ENCODE measurements at places on chromosomes 2 and 18.

GRCh38 chr2:9753276-9753600 is 90.0 kb upstream of the TAF1B start:
- peak; percentile 27 for DNase-seq

- DNase-seq, result no peak
Measured at GRCh38 chr2:204336153-204336744, 209.0 kb upstream of the PARD3B start.

DNA sequence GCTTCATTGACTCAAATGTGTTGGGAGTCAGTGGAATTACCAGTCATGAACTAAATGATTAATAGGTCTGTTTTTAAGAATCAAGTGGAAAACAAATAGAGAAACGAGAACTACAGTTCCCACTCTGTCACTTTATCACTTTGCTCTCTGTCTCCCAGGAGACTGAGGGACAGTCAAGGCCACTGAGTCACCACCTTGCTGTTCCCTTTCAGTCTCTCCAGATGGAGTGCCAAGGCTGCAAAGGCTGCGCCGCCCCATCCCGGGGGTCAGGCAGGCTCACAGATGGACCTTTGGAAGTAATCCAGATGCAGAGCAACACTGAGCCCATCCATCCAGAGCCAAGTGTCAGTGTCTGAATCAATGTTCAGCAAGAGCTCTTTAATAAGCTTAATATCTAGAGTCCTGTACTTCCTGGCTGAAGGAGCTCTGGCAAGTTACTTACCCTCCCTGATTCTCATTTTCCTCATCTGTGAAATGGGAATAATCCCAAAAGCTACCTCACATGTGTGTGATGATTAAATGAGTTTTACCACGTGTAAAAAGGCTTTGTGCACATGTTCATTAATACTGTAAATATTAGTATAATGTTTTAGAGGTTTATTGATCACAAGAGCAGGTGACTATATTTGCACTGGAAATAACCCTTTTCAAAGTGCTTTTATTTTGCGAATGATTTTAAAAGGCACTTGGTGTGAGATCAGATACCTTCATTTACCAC is 43.0 kb upstream of the EFEMP1 start:
- no peak for DNase-seq

GRCh38 chr2:185208261-185208660 is 530.3 kb upstream of the FSIP2 start:
- DNase-seq, result no peak

GRCh38 chr18:12589448-12589847 is 68.5 kb downstream of the SPIRE1 start:
- no peak for DNase-seq

- DNase-seq, result no peak
Measured at GRCh38 chr18:49531678-49532153, 30.1 kb upstream of the LIPG start.

DNA sequence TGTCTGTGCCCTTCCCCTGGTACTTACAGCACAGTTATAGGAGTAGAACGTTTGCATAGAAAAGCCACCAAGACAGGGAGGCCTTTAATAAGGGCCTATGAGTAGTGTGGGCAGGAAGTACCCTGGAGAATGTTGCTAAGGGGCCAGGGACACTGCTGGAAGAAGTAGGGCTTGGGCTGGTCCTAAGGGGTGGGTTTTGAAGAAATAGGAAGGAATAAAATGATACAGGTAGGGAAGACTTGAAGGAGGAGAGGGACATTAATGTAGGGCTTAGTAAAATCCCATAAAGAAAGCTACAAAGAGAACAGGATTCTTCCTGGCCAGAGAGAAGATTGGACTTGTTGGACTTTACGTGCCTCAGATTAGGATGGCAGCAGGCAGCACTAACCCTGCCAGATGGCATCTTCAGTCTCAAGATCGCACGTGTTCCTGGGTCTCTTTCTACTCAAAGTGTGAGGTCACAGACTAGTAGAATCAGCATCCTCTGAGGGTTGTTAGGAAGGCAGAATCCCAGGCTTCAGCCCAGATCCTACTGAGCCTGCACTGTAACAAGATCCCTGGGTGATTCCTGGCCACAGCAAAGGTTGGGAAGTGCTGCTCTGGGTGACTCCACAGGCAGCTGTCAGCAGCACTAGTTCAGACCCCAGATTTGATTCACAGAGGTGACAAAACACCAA is 39.2 kb downstream of the EPAS1 start:
- no peak for DNase-seq

DNA sequence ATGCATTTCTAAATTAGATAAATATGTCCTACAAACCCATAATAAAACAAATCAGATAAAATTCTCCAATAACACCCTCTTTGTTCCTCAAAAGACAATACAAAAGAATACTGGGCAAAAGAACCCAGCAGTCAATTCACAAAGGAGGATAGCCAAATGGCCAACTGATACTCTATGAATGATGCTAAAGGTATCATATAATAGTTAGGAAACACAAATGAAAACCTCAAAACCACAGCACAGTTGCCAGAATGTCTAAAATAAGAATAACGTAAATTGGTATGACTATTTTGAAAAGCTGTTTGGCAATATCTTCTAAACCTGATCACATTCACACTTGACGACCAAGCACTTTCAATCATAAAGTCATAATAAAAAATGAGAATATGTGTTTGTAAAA is 315.4 kb downstream of the CDH7 start:
- no peak for DNase-seq

DNA sequence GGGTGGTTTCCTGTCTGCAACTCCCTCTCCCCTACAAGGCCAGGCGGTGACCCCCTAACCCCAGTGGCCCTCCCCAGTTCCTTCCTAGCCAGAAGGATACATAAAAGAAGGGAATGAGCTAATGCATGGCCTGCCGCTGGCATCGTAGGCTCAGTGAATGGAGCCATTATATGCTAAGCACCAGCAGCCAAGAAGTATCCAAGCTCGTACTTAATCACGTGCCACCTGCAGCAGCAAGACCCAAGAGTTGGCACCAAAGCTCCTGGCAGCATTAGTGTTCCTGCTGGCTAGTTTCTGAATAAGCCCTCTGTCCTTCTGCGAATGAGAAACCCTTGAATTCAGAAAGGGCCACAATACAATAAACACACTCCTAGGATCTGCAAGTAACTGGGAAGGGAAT is 4.3 kb downstream of the DBI start:
- no peak for DNase-seq

GRCh38 chr18:55185391-55185790 is 226.1 kb upstream of the CCDC68 start:
- DNase-seq, result no peak

- DNase-seq, result no peak
Measured at GRCh38 chr2:236073867-236074655, 94.1 kb downstream of the GBX2 start.

- DNase-seq, result no peak
Measured at GRCh38 chr2:180463608-180464007, 456.5 kb upstream of the CWC22 start.

DNA sequence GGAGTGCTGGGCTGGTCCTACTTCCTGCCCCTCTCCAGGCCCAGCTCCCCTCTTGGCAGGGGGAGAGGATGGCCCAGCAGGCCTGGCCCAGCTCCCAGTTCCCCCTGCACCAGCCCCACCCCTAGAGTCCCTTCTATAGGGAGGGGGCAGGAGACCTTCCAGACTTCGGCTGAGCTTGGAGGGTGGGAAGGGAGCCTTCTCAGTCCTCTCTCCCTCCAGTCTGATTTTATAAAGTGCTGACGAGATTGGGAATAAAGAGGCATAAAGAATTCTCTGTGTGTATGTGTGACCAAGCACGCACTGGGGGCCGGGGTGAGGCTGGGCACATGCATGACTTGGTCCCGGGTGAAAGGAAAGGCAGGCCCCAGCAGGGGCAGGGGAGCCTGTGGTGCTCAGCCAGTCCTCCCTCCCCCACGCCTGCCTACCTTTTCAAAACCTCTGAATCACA is 5.1 kb downstream of the CHPF start:
- DNase-seq, result no peak

GRCh38 chr18:51437280-51438271 is 240.1 kb upstream of the MEX3C start:
- no peak for DNase-seq

- DNase-seq, result no peak
Measured at GRCh38 chr2:207432453-207432852, 97.3 kb upstream of the CREB1 start.

DNA sequence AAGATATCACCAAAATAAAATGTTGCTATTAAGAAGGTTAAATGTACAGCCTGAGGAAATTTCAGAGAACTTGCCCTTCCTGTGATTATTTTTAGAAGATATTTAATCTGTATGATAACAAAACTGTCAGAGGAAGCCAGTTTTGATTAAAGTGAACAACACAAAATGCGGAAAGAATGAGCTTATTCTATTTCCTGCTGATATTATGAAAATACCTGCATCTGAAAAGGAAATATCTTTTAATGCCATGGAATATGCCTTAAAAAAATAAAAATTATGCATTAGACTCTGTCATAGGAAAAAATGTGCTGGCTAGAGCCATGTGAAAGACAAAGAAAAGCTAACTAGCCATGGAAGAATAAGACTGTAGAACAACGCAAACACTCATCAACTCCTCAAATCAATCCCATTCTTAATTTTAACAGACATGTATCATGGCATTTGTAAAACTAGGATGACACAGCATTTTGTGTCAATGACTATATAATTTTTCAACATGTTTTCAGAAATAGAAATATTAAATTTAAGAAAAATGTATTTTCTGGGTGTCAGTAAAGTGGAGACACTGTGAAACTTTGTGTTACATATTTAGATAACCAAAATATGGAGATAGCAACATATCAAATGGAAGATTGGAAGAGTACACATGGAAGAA is 1768.2 kb downstream of the SUCLG1 start:
- DNase-seq, result no peak

GRCh38 chr2:3771576-3771975 is 68.2 kb downstream of the DCDC2C start:
- DNase-seq, result no peak

DNA sequence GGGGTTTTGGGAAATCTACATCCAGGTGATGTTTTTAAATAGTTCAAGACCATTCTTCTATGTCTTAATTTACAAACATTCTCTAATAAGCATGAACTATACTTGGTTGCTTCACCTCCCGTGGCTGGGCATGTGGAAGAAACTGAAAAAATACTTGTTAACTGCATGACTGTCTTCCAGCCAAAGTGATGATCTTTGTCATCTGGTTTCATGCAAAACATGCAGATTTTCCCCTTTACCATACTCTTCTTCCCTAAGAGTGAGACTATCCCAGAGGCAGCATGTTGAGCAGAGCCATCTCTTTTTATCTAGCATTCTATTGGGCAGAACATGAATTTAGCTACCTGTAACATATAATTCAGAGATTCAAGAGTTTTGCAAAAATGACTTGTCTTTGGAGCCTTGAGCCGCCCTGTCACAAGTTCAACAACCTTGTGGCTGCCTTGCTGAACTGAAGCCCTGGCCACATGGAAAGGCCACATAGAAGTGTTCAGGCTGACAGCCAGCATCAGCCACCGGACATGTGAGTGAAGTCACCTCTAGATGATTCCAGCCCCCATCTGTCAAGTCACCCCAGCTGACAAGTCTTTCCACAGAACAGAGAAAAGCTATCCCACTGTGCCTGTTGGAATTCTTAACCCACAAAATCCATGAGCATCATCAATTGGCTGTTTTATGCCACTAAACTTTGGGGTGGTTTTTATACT is 142.8 kb downstream of the ANKRD44 start:
- DNase-seq, result no peak

GRCh38 chr2:111030260-111030891 is 90.3 kb upstream of the BCL2L11 start:
- no peak for DNase-seq

GRCh38 chr2:23508066-23508390 is 123.0 kb downstream of the KLHL29 start:
- no peak for DNase-seq

GRCh38 chr2:2222931-2223330 is 108.1 kb downstream of the MYT1L start:
- DNase-seq, result no peak

GRCh38 chr2:237874585-237875161 is 15.2 kb downstream of the RAMP1 start:
- no peak for DNase-seq

GRCh38 chr18:67417864-67418523 is 98.5 kb downstream of the DSEL start:
- DNase-seq, result no peak

DNA sequence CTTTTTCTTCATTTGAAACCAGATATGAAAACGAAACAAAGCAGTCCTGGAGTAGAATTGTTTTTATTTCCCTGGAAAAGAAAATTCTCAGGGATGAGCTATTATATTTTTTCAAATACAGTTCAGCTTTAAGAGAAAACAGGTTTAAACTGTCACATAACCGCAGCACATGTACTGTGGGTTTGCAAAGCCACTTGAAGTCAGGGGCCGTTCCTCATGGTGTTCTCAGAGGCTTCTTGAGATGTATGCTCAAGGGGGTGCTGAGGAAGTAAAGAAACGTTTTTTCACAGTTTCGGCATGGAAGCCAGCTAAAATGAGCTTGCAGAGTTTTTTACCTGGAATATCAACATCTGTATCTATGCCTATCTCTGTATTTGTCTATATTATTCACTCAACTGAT is 225.3 kb downstream of the MC4R start:
- DNase-seq, result no peak

DNA sequence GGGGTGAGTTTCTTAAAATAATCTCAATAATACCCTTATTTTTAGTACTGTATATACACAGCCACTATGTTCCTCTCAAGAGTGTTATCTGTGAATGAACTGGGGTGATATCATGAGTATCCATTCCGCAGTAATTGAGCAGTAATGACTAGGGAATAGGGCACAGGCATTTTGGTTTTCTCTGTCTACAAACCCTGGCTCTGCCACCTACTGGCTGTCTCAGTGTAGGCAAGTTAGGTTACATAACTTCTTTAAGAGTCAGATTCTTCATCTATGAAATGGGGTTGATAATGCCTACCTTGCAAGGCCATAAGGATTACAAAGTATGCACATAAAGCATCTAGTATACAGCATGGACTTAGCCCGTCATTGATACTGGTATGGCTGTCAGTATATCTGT is 555.8 kb downstream of the NRXN1 start:
- DNase-seq, result no peak

- no peak for DNase-seq
Measured at GRCh38 chr2:15538792-15539191, 22.3 kb downstream of the NBAS start.

- no peak for DNase-seq
Measured at GRCh38 chr2:168480356-168480755, 24.3 kb downstream of the CERS6 start.

DNA sequence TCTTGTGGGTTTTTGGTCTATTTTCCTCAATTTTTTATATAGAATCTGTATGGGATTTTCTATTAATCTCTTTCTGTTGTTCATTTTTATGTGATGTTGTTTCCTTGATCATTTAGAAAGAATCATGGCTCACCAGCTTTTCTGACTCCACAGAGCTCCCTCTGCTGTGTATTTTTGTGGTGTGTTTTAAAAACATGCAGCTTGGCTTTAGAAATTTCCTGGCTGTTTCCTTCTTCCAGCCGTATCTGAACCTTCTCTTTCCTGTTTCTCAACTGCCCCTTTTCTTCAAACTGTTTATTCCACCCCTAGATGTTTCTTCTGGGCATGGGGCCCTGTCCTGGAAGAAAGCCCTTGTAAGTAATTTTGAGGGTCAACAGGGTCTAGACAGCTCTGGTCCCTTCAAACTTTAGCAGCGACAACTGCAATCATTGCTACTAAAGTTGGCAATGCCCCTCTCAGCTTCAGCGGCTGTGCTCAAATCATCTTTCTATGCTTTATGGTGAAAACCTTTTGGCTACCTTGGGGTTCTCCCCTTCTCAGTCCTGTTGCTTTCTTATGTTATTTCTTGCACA is 17.6 kb upstream of the COPS8 start:
- no peak for DNase-seq

GRCh38 chr2:239692362-239692851 is 291.6 kb upstream of the HDAC4 start:
- DNase-seq, result no peak

- no peak for DNase-seq
Measured at GRCh38 chr2:219476652-219477151, 22.0 kb upstream of the GMPPA start.

Data from stimulated activated CD8-positive, alpha-beta memory T cell treated with anti-CD3 and anti-CD28 coated beads, Interleukin-7, amount 100 ng/mL, for 4 hours (primary cell).